Occipital lobe (tissue), 3 donors: ENCODE measurements at places on chromosomes 7 and 10.

DNA sequence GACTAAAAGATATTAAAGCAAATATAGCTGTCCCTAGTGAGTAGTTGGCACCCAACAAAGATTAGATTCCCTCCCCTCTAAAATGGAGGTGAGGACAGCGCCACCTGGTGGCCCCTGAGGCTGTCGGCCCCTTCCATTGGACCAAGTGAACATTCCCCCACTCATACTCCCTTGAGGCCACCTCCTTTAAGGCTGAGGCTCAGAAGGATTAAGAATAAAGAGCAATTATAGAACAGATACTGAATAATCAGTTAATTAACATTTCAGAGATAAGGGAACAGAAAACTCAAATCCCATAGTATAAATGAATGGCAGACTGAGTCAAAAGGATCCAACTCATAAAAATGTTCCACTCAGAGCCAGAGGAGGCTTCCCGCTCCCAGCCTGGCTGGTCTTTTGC lies 130.4 kb upstream of the GHITM start:
- no peak for DNase-seq

- DNase-seq = no peak
Observed at GRCh38 chr7:23353172-23353571, 54.0 kb downstream of the MALSU1 start.

GRCh38 chr10:42882597-42882996 lies 100.0 kb downstream of the BMS1 start:
- no peak for DNase-seq

GRCh38 chr10:133294189-133294588 lies 14.5 kb downstream of the TUBGCP2 start:
- no peak for DNase-seq

GRCh38 chr7:50584793-50585408 lies 19.7 kb upstream of the DDC start:
- no peak for DNase-seq
